ENCODE measurements at places on chromosomes 3 and 15.

DNA sequence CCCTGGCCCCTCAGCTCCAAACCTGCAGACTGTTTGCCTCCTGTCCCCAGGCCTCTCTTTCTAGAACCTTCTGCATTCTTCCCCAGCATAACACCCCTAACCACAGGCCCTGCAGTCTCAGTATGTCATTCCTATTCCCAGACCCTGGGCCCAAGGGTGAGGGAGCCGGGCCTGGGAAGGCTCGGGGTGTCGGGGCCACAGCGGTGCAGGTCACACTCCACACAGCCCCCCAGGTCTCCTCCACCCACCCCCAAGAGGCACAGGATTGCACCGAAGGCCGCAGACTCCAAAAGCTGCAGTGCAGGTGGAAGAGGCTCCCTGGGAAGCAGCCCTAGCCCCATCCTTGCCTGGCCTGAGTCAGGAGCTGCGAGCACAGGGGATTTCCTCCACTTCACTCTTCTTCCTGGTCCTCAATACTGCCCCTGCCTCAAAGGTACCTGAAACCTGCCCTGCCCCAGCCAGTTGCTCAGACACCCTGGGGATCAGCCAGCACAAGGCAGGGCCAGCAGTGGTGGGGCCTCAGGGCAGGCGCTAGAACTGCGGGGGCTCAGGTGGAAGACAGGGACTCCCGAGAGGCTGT is 31.1 kb downstream of the TNK2 start:
- DNase-seq: no peak

DNA sequence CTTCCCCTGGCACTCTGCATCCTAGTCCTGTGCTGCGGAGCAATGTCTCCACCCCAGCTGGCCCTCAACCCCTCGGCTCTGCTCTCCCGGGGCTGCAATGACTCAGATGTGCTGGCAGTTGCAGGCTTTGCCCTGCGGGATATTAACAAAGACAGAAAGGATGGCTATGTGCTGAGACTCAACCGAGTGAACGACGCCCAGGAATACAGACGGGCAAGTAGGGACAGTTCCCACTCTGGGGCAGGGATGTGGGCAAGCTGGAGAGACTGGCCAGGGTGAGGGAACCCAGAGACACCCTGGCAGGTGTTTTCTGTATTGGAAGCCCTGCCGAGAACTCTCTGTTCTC is 247 bp downstream of the FETUB start:
- no peak for DNase-seq

DNA sequence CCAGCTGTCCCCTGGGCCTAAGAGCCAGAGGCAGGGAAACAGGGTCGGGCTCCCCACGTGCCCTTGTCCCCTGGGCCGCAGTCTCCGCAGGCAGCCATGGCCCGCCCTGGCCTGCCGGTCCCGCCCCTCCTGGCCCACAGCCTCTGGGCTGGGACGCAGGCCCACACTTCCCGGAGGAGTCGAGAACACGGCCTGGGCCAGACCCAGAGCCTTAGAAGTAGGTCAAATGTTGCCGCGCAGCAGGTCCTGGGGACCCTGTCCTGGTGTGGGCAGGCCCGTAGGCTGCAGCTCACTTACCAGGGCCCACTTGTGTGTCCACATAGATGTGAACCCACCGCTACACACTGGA is 4.3 kb upstream of the MYL3 start:
- peak; percentile 90 for DNase-seq

DNA sequence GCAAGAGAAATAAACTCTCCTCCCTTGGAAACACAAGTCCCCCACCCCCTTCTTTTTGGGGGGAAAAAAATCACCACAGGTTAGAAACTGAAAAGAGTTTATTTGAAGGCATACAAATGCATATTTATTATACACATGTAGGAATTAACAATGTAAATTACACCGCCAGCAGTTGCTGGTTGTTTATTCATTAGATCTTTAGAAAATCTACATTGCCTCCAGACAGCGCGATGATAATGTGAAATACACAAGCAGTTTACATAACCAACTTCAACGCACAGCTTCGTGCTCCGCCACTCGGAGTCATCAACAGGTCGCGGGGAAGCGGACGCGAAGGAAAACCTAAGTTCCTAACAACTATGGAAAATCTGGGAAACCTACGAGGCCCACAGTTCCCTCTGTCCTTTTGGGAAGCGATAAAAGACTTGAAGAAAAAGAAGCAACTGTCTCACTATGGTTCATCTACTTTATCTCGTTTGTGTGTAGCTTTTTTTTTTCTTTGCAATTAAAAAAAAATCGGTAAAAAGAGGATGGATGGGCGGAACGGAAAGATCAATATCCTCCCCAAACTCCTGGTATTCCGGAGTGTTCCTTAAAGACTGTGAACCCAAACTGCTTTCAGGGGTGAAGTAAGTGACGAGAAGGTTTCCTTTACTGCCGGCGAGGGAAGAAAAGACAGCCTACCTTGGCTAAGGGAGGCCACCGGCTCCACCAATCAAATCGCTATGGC is 8.4 kb upstream of the FOXB1 start:
- DNase-seq: no peak

DNA sequence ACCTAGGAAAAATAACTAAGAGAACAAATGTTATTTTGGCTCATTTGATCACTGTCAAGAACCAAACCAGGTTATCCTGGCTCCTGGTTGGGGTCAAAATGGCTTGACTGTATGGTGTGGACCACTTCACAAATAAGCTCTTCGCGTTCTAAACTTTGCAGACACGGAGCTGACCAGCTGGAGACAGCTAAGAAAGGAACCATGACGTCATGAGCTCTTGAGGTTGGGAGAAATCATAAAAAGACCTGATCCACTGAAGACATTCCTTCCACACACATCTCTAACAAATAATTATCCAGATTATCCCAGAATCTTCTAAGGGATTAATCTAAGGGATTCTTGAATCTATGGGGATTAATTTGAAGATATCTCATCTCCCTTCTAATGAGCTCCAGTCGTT is 321.5 kb upstream of the IGF1R start:
- no peak for DNase-seq

- DNase-seq: no peak
These were observed 229.9 kb upstream of the TRIM42 start for GRCh38 chr3:140448001-140448400.

DNA sequence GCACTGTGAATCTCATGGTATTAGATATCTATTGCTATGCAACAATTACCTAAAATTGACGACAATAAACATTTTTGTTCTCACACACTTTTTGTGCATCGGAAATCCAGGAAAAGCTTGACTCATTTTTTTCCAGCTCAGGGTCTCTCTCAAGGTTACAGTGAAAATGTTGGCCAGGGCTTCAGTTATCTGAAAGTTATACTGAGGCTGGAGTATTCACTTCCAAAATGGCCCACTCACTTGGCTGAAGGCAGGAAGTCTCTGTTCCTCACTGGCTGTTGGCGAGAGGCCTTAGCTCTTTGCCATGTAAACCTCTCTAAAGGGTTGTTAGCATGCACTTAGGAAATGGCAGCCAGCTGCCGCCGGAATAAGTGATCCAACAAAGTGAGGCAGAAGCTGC is 41.4 kb downstream of the OSTN start:
- peak; percentile 77 for DNase-seq

DNA sequence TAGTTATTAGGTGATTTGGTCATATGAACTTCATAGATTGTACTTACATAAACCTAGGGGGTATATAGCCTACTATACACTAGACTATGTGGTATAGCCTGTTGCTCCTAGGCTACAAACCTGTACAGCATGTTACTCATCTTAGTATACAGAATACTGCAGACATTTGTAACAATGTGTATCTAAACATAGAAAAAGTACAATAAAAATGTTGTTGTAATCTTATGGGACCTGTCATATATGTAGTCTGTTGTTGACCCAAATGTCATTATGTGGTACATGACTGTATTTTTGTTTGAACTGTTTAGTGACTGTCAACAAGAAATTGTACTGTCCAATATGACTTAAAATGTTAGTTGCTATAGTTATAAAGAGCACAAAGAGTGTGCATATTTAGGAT is 69.8 kb downstream of the TCF12 start:
- no peak for DNase-seq

- DNase-seq: peak; percentile 47
These were observed 603.6 kb downstream of the PLOD2 start for GRCh38 chr3:145557405-145557804.

DNA sequence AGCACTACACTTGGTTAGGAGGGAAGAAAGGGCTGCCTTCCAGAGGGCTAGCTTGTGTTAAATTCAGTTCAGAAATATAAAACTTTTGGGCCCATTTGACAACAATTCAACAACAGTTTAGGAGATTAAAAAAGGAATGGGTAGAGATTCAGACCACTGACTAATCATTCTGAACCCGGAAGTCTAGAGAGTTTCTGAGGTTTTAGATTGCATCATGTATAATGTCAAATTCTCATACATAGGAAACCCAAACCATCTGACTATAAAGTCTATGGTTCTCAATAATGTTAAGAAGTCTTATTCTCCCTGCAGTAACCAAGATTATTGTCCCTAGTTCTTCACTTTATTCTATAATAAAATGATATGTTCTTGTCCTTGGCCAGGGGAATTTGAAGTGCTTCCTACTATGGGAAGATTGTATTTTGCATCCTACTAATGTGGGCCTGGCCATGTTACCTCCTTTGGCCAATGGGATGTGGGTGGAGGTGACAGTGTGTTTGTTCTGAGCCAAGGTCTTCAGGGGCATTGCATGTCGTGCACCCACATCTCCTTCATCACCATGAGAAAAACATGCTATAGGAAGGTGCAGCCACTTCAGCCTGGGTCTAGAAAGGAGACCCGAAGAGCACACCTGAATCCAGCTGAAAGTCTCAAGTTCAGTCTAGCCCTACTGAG is 66.4 kb upstream of the CCNL1 start:
- no peak for DNase-seq

- DNase-seq: no peak
These were observed 26.0 kb downstream of the NBEAL2 start for GRCh38 chr3:47005212-47006144.

- peak; percentile 46 for DNase-seq
These were observed 165.6 kb downstream of the XXYLT1 start for GRCh38 chr3:195105389-195105788.

- peak; percentile 81 for DNase-seq
These were observed 70.7 kb downstream of the WNT5A start for GRCh38 chr3:55416331-55416821.

GRCh38 chr15:63573533-63573932 is 23.7 kb upstream of the FBXL22 start:
- DNase-seq: no peak

DNA sequence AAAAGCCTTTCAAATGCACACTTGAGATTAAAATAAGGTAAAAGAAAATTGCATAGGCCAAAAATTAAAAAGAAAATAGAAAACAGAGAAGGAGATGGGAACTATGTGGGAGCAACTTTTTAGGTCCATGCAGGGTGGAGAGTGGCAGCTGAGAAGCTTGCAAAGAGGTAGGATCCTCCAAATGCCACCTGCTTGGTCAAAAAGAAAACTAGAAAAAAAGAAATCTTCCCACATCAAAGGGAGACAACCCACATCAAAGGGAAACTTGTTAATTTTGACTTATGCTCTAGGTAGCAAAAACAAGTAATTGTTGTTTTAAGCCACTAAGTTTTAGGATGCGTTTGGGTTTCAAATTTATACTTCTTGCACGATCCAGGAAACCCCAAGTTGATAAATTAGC is 342.9 kb downstream of the IL20RB start:
- DNase-seq: no peak

- DNase-seq: no peak
These were observed 12.4 kb upstream of the CHRM5 start for GRCh38 chr15:33955945-33956344.

GRCh38 chr15:25793354-25794050 is 69.6 kb downstream of the ATP10A start:
- DNase-seq: peak; percentile 71

GRCh38 chr15:52164631-52165265 is 26.4 kb downstream of the GNB5 start:
- DNase-seq: no peak

- DNase-seq: no peak
These were observed 32.1 kb downstream of the ST6GAL1 start for GRCh38 chr3:186962445-186962844.

GRCh38 chr15:90291679-90292356 is 26.3 kb downstream of the NGRN start:
- no peak for DNase-seq

DNA sequence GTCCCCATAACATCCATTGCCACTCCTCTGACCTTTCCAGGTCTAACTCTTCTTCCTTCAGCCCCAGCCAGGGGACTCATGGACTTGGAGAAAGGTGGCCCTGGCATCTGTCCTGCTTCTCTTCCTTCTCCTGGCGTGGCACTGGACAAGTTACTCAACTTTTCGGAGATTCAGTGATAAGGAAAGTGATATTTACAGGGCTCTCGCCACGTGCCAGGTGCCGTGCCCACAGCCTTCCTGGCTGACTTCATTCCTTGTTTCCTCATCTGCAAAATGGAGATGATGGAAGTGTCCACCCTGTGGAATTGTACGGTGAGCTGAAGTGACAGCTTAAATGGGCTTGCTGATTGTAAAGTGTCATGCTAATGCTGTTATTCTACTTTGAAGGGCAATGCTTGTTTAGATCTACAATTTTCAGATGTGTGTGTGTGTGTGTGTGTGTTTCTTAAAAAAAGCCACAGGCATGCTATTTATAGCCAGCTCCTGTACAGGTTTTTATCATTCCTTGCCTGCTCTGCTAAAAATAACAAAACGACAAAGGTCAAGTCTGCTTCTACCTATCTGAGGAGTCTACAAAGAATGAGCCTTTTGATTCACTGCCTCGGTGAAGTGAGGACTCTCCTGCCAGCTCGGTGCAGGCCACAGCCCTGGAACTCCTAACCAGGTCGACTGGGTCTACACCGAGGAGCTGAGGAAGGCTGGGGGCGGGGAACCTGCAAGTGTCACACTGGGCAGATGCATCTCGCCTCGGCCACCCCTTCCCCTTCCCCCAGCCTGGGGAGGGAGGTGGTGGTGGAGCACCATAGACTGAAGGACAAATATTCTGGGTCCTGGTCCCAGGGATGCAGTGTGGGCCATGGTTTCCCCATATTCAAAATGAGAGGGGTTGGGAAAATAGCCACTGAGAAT is 11.4 kb upstream of the ATP2B2 start:
- no peak for DNase-seq

DNA sequence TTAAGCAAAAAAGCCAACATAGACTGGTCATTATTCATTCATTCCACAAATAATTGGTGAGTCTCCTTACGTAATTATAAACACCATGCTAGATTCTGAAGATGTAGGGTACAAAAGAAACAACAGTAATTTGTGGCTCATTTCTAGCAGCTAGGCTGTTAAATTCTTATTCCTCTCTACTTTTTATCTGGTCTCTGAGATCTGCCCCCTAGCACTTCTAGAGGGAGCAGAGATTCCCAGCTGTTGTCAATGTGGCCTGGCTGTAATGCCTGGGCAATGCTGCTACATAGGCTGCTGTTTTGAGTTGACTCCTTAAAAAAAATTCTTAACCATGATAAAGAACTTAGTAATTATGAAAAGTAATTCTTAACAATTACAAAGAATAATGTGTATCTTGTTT is 434.9 kb upstream of the THRB start:
- no peak for DNase-seq

DNA sequence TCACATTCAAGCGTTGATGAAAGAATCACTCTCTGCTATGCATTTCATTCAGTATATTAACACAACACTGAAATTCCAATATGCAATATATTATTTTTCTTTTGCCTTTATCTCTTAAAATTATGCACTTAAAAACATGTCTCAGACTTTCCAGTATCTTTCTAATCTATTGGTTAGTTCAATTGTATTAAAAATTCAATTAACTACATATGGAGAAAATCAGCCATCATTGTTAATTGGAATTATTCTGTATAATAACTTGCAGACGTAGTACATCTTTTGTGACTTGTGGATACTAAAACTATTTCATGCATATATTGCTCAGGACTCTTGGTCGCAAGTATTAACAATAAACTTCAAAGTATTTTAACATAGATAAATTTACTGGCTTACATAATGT is 715.6 kb downstream of the GRM7 start:
- no peak for DNase-seq

- DNase-seq: no peak
These were observed 34.9 kb upstream of the UMPS start for GRCh38 chr3:124695369-124695768.
